ENCODE measurements at places on chromosomes 12 and 14. TPM values are rescaled to one million over a fixed set of nuclear protein-coding genes. Genes with fewer than 3 reads are reported as not detected.

DNA sequence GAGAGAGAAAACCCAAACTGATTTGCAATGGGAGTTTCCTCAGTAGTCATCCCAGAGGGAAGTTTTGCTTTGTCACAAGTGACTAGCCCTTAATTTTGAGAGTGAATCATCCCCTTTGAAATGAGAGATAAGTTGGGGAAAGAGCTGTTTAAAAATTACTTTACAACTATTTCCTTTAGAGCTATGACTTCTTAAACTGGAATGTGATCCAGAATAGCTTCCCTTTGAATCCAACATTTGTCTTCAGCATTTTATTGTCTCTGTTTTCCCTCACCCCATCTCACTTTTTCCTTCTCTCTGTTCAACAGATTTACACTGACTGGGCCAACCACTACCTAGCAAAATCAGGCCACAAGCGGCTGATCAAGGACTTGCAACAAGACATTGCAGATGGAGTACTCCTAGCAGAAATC lies 109.3 kb downstream of the NAV3 start:
- no peak for DNase-seq

Gene AQP2
- total RNA-seq, result not detected

DNA sequence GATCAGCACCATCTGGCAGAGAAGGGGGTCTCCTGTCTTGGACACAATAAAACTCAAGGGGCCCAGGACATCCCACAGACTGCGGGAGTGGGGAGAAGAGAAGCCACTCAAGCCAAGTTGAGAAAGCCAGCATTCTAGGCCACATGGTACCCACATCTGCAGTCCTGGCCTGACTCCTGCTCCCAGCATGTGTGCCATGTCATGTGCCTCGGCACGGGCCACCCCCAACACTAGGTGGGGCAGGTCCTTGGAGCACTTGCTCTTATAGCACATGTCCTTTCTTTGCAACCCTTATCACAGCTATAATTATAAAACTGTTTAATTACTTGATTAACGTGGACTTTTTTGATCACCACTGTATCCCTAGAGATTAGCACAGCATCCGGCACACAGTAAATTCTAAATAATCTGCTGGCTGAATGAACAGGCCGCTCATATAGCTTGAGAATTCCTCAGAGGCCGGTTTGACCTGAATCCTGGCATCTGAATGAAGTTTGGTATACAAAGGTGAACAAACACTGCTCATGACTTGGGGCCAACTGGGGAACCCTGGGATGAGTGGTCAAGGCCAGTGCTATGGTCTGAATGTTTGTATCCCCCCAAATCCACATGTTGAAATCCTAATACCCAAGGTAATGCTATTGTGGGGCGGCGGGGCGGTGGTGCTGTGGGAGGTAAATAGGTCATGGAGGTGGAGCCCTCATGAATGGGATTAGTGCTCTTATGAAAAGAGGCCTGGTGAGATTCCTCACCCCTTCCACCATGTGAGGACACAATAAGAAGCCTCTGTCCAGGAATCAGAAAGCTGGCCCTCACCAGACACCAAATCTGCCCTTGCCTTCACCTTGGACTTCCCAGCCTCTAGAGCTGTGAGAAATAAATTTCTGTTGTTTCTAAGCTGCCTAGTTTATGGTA lies 6.6 kb downstream of the NCKAP5L start:
- DNase-seq, result peak; percentile 62

- no peak for DNase-seq
Observed at GRCh38 chr14:68181519-68182326, 362.1 kb downstream of the RAD51B start.

DNA sequence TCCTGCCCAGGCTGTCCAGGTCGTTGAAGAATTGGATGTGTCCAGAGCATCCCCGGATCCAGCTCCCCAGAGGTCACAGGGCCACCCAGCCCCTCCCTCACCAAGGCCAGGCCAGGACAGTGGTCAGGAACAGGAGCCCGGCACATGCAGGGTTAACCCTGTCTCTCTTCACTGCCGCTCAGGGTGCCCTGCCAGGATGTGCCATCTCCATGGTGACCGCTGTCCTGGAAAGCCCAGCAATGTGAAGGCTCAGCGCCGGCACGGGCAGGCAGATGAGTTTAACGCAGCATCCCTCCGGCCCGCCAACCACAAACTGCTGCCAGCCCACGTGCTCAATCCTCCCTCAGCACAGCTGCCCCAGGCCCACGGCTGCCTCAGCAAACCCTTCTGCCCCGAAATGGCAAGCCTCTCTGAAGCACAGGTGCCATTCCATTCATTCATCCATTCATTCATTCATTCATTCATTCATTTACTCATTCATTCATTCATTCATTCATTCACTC lies 4.4 kb downstream of the TMEM179 start:
- DNase-seq, result no peak
